ENCODE measurements at places on chromosomes 6 and 20. TPM values are rescaled to one million over a fixed set of nuclear protein-coding genes. Genes with fewer than 3 reads are reported as not detected.

Gene COL10A1
- 0.42 TPM for total RNA-seq

Gene MSH5
- total RNA-seq = 12.2 TPM

DNA sequence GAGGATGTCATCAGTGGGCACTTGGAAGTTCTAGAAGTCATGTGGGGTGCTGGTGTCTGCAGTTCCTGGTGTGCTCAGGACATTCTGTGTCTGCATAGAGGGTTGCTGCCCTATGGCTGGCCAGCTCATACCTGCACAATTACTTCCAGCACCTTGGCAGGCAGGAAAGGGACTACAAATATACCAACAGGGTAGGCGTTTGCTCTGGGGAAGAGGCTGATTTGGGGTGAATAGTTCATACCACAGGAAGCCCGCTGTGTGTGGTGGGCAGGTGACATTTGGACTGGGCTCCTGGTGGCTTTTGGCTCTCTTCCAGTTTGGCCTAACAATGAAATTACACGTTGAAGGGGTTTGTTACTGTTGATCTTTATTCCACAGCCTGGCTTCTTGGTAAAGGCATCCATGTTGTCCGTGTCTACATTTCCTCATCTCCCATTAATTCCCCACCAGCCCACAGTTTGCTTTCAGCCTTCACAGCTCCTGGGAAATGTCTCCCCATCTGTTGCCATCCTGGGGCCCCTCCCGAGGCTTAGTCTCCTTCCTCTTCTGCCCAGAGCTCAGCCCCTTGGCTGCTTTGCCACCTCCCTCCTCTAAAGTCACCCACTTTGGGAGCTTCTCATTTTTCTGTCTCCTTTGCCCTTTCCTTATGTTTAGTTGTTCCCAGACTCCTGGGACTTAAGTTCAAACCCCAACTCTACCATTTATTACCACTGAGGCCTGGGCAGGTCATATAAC lies 88.1 kb downstream of the RSPH3 start:
- H3K4me3 ChIP-seq = no peak overlapping the region
- H3K27ac ChIP-seq = no peak overlapping the region
- H3K27me3 ChIP-seq = no peaks in the 10 kb centered on the region
- peaks cover 16% of the 10 kb centered on the region for H3K4me1 ChIP-seq

DNA sequence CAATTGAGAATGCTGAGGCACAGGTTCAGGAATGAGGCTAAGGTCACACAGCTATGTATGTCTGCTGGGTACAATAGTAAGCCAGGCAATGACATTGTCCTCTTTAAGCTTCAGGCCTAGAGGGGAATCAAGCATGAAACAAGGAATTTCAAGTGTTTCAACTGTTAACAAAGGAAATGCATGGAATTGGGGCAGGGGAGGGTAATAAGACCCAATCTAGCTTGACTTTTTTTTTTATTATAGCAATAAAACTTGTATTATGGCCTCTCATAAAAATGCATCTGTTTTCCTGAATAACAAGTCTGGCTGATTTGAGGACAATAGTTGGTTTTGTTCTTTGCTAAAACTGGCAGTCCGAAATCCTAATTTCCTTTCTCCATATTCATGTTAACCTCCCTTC lies 336.7 kb downstream of the CBLN4 start:
- H3K4me1 ChIP-seq = peaks cover 6% of the 10 kb centered on the region
- no peaks in the 10 kb centered on the region for H3K36me3 ChIP-seq
- DNase-seq = no peak
- no peak overlapping the region for H3K27ac ChIP-seq

DNA sequence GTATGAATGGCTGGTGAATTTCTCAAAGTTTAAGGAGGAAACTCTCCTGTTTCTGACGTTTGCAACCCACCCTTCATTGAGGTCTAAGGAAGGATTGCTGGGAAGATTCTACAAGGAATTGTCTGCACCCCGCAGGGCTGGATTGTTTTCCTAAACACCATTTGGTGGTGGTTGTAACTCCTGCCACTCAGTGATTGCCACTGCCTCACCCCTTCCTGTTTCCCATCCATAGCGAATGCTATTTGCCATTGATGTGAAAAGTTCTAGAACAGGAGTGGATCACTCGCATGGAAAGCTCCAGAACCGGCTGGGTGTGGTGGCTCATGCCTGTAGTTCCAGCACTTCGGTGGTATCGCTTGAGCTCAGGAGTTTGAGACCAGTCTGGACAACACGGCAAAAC lies 8.7 kb upstream of the DSP start:
- H3K36me3 ChIP-seq = no peaks in the 10 kb centered on the region
- H3K27ac ChIP-seq = no peak overlapping the region
- no peak overlapping the region for H3K4me3 ChIP-seq
- no peaks in the 10 kb centered on the region for H3K4me1 ChIP-seq
- no peak for DNase-seq

GRCh38 chr6:155970876-155971708 lies 515.5 kb upstream of the NOX3 start:
- H3K4me3 ChIP-seq = no peak overlapping the region
- H3K36me3 ChIP-seq = no peaks in the 10 kb centered on the region
- no peak overlapping the region for H3K27ac ChIP-seq
- DNase-seq = no peak
- H3K4me1 ChIP-seq = no peaks in the 10 kb centered on the region

DNA sequence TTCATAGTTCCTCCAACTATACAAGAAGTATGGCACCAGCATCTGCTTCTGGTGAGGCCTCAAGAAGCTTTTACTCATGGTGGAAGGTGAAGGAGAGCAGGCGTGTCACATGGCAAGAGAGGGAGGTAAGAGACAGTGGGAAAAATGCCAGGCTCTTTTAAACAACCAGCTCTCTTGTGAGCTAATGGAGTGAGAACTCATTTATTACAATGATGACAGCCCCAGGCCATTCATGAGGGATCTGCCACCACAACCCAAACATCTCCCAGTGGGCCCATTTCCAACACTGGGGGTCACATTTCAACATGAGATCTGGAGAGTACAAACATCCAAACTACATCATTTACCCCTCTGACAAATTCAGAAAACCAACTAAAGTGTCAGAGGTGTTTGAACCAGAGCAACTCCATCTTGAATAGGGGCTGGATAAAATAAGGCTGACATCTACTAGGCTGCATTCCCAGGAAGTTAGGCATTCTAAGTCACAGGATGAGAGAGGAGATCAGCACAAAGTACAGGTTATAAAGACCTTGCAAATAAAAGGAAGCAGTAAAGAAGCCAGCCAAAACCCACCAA lies 2.2 kb upstream of the UBD start:
- no peak overlapping the region for H3K27ac ChIP-seq
- H3K4me1 ChIP-seq = no peaks in the 10 kb centered on the region
- H3K36me3 ChIP-seq = no peaks in the 10 kb centered on the region
- peaks cover 14% of the 10 kb centered on the region for H3K27me3 ChIP-seq
- H3K4me3 ChIP-seq = no peak overlapping the region

Gene LY6G6C
- total RNA-seq = not detected

DNA sequence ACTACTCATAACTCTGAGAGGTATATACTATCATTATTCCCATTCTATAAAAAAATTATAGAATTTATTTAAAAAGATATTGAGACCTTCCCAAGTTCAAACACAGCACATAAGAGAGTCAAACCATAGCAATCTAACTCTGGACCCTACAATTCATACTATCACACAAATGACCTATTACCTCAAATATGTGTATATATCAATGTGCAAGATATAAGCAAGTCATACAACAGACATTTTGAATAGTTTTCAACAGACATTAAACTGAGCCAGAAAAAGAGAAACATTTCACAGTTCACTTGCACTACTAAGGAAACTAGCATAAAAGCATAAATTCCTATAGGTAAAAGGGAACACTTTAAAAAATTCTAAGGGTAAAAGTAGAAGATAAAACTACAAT lies 11.7 kb downstream of the PHIP start:
- peaks cover 8% of the 10 kb centered on the region for H3K4me1 ChIP-seq
- no peaks in the 10 kb centered on the region for H3K36me3 ChIP-seq
- DNase-seq = no peak

Gene EPHA7
- total RNA-seq = 2.0 TPM

DNA sequence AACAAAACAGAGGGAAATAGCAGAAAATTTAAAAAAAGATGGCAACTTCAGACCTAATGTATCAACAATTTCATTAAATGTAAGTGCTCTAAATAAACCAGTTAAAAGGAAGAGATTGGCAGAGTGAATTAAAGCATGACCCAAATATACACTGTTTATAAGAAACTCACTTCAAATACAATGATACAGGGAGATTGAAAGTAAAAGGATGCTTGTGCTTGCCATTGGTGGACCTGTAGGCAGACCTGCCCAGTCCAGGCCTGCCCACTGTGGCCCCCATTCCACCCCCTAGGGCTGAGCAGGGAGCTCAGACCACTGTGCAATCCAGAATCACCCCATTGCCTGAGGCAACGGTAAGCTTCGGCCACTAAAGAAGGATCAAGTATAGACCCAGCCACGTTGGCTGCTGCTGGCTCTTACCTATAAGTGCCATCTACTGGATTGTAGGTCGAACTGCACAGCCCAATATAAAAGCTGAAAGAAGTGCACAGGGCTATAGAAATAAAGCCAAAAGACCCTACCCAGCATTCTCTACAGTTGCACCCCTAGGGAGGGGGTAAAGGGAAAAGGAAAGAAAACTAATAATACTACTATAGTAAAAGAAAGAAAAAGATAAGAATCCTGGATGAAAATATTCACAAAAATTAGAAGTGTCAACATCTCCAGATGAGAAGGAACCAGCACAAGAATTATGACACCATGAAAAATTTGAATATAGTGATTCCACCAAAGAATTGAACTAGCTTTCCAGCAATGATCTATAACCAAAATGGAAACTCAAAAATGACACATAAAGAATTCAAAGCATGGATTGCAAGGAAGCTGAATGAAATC lies 36.1 kb downstream of the PSMB1 start:
- H3K27ac ChIP-seq = no peak overlapping the region
- H3K36me3 ChIP-seq = no peaks in the 10 kb centered on the region
- no peak overlapping the region for H3K4me3 ChIP-seq
- DNase-seq = peak; percentile 45
- no peaks in the 10 kb centered on the region for H3K4me1 ChIP-seq

Gene RFX6
- not detected for total RNA-seq

Gene TAF4
- 11.6 TPM for total RNA-seq

GRCh38 chr6:69663215-69663614 lies 133.6 kb downstream of the LMBRD1 start:
- DNase-seq = no peak
- no peak overlapping the region for H3K4me3 ChIP-seq

Gene SLC16A10
- total RNA-seq = 0.20 TPM

GRCh38 chr6:157020398-157020797 lies 243.2 kb downstream of the ARID1B start:
- no peaks in the 10 kb centered on the region for H3K27me3 ChIP-seq
- H3K27ac ChIP-seq = peak overlapping the region; percentile 99
- no peak for DNase-seq
- H3K4me1 ChIP-seq = no peaks in the 10 kb centered on the region
